ENCODE measurements at places on chromosomes 3 and 15.
A peak's percentile ranks its signal among the peaks of the same experiment; 100 is the strongest.

DNA sequence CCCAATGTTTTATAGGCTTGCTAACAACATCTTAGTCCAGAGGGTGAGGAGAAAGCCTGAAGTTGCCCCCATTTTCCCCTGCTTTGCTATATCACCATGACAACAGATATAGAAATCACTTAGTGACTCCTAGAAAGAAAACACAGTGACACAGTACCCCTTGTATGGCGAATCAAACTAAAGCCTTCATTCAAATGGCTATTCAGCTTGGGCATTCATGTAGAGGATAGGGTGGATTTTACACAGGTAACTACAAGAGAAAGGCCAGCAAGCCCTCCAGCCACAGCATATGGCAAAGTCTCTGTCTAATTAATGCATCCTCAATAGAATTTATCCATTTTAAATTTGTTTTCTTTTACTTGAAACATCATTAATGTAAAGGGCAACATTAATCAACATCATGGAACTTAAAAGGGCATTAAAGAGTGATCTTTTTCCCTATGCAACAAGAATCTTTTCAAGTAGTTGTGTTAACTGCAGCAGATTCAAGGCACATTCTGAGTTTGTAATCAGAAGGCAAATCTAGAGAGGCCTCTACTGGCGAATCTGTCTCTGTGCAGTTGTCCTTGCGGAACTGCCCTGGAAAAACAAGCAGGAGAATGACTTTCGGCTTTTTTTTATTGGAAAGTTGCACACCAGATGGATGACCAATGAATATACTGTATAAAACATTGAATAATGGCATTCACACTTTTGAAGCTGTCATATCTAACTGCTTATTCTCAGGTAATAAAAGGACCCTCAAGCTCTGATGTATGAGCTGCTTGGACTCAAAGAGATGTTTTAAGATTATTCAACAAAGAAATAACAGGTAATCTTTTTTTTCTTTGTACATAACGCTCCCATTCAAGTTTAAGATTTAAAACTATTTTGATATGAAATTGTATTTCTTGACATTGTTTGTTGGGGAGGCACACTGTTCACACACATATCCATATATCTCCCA, 621.7 kb upstream of the AGTR1 start:
- DNase-seq, result peak; percentile 48

DNA sequence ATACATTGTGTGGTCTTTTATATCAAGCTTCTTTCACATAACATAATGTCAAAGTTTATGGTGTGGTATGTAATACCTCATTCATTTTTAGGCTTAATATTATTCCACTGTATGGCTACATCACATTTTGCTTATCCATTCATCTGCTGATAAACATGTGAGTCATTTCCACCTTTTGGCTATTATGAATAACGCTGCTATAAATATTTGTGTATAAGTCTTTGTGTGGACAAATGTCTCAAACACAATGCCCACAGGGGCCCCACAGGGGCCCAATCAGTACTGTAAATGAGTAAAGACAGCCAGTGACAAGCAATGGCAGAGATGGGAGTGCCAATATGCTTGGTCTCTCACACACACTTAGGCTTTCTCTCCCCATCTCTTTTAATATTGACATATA, 54.2 kb downstream of the PIK3R4 start:
- no peak for DNase-seq

GRCh38 chr3:107685383-107685782, 162.6 kb downstream of the BBX start:
- DNase-seq, result no peak

GRCh38 chr15:67792250-67792942, 32.9 kb upstream of the SKOR1 start:
- no peak for DNase-seq

DNA sequence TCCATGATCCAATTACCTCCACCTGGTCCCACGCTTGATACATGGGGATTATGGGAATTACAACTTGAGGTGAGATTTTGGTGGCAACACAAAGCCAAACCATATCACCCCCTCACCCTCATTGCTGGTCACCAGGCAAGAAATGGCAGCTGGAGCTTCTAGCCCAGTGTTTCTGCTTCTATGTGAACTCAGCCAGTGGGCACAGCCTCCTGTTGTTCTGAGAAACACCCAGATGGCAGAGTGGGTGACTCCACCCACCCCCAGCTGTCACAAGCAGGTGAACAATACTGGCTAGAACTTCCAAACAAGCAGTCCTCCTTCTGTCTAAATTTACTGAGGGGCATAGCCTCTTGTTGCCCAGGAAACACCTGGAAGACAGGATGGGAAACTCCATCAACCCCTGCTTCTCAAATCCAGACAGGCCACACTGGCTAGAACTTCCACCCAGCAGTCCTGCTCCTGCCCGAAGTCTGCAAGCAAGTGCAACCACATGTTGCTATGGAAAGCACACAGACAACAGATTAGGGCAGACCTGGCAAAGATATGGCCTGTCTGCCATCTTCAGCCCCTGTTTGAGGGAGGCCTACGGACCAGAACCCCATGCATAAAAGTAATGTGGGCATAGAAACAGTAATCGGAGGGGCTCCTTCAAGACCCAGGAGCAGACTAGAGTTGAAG, 114.1 kb downstream of the DTWD1 start:
- no peak for DNase-seq

Data from Karpas-422 (cell line).